ENCODE measurements at places on chromosomes 11 and 22.

DNA sequence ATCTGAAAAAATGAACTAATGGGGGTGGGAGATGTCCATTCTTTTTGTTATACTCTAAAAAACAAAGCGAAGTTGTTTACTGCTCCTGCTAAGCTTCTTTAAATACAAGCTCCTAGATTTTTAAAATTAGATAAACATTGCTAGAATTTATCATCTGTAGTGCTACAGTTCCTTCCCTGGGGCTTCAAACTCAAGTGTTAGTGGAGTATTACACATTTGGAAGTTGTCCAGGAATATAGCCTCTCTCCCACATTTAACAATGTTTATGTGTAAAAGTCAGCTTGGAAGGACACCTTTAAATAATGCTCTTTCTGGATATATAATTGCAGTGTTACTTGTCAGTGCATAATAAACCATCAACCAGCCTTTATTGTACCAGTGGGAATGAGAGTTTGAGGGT, 155.5 kb downstream of the SPON1 start:
- DNase-seq: no peak

GRCh38 chr22:41862530-41863266, 29.8 kb downstream of the SREBF2 start:
- no peak for DNase-seq

GRCh38 chr11:22157531-22157930, 35.4 kb upstream of the ANO5 start:
- no peak for DNase-seq

DNA sequence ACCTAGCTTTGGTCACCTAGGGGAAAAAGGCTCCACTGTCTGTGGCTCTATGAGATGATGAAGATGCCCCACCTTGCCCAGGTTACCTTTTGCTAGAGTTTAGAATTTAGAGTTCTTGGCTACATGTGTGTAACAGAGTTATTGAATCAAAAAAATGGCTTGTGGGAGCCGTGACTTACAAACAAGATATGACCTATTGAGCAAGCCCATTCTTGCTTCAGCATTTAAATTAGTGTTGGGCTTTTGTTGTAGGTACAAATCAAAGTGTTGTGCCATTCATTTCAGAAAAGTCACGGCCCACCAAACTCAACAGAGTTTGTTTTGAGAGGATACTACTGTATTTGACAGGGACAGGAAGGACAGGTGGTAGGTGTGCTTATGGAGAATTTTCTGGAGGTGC, 768.8 kb downstream of the NTM start:
- DNase-seq: no peak

- no peak for DNase-seq
Observed at GRCh38 chr22:50720301-50721256, 17.4 kb upstream of the ACR start.

- no peak for DNase-seq
Observed at GRCh38 chr11:111172321-111172862, 73.1 kb upstream of the POU2AF2 start.

All from cardiac fibroblast (primary cell).